Cortex of kidney (tissue), 1 donor: ENCODE measurements at places on chromosomes 6 and 20.

DNA sequence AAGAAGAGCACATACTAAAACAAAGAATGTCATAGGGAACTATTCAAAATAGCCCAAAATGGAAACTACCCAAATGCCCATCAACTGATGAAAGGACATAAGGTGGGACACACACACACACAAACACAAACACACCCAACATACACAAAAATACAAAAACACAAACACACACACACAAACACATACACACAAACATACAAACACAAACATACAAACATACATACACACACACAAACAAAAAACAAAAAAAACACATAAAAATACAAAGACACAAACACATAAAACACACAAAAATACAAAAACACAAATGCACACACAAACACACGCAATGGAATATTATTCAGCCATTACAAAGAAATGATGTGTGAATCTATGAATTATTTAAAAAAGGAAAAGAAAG, 203.6 kb downstream of the ERMARD start:
- no peak for DNase-seq

- DNase-seq, result no peak
Observed at GRCh38 chr6:13548500-13549210, 25.7 kb upstream of the SIRT5 start.

GRCh38 chr6:15901141-15902115, 227.5 kb upstream of the MYLIP start:
- no peak for DNase-seq

- DNase-seq, result no peak
Observed at GRCh38 chr20:37853823-37854375, 49.0 kb upstream of the VSTM2L start.

- DNase-seq, result no peak
Observed at GRCh38 chr20:10653599-10654249, 20.1 kb downstream of the JAG1 start.
